Kidney tubule cell (primary cell): ENCODE measurements at places on chromosomes 11 and 22.
A peak's percentile ranks its signal among the peaks of the same experiment; 100 is the strongest.

DNA sequence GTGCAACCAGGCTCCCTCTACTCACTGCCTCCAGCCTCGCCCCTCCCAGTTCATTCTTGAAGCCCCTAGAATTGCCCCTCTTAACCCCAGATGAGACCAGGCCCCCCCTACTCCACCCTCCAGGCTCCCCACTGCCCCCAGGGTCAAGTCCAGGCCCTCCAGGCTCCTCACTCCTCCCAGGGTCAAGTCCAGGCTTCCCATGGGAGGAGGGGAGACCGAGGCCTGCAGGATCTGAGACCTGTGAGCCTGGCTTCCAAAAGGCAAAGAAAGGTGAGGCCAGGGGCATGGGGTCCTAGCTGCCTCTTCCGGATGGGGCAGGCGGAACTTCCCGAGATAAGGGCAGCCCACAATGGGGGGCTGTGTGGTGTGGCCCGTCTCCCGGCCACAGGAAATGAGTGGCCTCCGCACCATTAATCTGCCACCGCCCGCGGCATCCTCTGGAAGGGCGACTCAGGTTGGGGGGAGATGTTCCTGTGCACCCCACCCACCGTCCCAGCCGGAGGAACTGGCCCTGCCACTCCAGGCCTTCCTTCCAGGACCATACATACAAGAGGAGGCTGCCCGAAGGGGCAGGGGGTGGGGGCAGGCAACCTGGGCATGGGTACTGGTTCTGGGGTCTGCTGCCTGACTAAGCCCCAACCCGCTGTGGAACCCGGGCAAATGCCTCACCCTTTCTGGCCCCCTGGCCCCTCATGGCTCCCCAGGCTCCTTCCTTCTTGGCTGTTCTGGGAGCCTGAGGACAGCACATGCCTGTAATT, 35.1 kb upstream of the WNT11 start:
- no peak for DNase-seq

GRCh38 chr22:19061471-19062138, 60.6 kb downstream of the DGCR2 start:
- DNase-seq: no peak

- DNase-seq: no peak
These were observed 14.7 kb upstream of the MAPK1 start for GRCh38 chr22:21881841-21882753.

- no peak for DNase-seq
These were observed 2.7 kb downstream of the POU2AF1 start for GRCh38 chr11:111376181-111376871.

DNA sequence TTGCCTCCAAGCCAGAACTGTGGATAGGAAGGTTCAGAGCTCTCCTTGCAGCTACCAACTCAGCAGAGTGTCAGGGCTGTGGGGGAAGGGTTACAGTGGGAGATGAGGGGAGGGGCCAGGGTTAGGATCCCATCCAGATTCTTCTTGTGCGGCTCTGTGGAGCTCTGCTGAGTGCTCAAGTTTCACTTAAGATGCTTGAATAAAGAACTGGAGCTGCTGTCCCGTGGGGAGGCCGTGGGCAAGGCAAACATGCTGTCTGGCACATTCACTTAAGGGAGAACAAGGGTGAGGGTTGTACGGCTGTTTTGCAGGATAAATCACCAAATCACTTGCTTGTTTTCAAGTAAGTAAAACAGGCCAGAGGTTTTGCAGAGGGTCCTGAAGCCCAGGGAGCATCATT, 197.1 kb downstream of the FAM76B start:
- DNase-seq: no peak

GRCh38 chr22:27858626-27859025, 57.1 kb upstream of the MN1 start:
- no peak for DNase-seq

DNA sequence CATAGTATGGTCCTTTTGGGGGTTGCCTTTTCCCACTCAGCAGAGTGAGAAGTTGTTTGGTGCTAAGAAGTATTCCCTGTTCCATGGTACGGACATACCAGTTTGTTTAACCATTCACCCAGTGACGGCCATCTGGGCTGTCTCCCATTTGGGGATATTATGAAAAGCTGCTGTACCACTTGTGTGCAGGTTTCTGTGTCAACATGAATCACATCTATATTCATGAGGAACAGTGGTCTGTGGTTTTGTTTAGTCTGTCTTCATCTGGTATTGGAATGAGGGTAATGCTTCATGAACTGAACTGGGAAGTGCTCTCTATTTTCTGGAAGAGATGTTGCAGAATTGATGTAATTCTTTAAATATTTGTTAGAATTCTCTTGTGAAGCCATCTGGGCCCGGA, 89.5 kb downstream of the TRMU start:
- DNase-seq: peak; percentile 99

GRCh38 chr11:112793416-112793815, 167.8 kb upstream of the NCAM1 start:
- DNase-seq: peak; percentile 17

- DNase-seq: peak; percentile 29
These were observed 5.3 kb upstream of the INS start for GRCh38 chr11:2166091-2166851.

DNA sequence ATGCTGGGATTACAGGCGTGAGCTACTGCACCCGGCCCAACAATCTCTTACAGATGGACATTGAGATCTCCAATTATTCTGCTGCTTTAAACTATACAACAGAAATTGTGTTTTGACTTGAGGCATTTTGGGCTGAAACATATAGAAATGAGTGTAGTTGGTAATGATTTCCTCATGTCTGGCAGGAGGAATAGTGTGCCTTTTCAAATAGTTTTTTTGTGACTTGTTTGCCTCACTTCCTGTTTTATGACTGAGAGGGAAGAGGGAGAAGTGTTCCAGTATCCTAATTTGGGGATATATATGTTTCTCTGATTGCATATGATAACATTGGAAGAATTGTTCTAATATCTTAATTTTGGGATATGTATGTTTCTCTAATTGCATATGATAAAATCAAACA, 40.2 kb downstream of the EP300 start:
- DNase-seq: no peak

DNA sequence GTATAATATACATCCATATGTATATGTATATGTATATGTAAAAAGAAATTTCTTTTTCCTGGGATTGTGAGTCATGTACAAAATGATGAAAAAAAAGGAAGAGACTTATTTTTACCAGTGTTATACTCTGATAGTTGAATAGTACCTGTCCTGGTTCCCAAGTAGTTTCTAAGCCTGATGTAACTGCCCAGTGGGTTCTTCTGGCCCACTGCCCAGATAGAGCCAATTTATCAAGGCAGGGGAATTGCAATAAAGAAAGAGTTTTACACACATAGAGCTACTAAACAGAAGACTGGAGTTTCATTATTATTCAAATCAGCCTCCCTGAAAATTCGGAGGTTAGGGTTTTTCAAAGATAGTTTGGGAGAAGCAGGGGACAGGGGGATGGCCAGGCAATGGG, 29.1 kb upstream of the NARS2 start:
- DNase-seq: no peak

- DNase-seq: peak; percentile 56
These were observed 421.8 kb upstream of the ANO5 start for GRCh38 chr11:21771097-21771496.

GRCh38 chr11:27963370-27963769, 144.6 kb downstream of the KIF18A start:
- DNase-seq: no peak

GRCh38 chr11:118643995-118644345, 35.5 kb downstream of the TREH start:
- no peak for DNase-seq

GRCh38 chr11:65920372-65920802, 1.2 kb downstream of the DRAP1 start:
- no peak for DNase-seq

- no peak for DNase-seq
These were observed 16.4 kb upstream of the SNX32 start for GRCh38 chr11:65817312-65817834.

GRCh38 chr11:72352859-72353551, 81.3 kb downstream of the CLPB start:
- DNase-seq: no peak

DNA sequence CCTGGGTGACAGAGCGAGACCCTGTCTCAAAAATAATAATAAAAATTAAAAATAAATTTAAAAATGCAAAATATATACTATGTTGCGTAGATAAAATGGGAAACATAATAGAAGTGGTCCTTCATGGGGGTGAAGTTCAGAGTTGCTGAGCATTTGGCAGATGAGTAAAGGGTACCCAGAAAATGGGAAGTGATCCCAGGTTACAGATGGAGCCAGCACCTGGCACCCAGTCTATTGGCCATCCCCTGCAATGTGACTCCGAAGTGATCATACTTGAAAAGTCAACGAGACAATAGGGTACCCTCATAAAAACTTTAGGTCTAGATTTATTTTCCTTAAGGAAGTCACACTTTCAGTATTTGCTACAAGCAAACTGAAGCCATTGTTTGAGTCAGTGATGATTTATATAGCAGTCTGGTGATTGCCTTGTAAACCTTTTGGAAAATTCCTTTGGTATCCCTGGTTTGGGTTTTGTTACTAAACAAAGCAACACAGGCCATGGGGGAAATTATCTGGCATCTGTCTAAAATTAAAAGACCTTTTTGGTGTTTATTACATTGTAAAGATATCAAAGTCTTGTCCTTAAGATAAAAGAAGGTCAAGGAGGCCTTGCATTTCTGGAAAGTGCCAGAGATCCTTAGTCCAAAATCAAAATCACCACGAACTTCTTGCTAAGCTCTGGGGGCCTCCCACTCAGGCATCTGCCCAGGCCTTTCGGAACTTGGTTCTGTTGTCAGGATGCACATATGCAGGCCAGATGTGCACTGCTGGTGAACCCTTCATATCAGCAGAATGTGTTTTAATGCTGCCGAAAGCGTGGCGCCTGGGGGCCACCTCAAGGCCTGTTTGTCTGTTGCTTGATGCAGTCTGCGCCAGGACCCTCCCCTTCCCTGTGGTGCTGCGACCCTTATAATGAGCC, 4.3 kb downstream of the SMARCB1 start:
- no peak for DNase-seq

DNA sequence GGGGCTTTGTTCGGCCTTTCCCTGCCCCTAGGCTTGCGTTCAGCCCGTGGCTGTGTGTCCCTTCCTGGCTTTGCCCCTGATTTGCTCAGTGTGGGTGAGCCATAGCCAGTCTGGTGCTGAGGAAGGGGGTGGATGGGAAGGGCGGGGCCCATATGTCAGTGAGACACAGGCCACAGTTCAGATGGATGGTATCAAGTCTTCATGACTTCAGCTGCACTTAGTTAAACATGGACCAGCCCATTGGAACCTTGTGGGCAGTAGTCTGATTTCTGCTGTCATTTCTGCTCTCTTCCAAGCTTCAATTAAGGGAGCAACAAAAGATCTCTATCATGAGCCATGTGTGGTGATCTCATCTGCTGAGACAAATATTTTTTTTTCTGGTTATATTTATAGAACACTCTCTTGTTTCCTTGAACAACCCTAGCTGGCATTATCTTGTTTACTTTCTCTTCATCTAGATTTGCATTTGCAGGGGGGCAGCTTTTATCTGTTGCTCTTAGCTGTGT, 21.6 kb upstream of the PEX26 start:
- DNase-seq: peak; percentile 92

DNA sequence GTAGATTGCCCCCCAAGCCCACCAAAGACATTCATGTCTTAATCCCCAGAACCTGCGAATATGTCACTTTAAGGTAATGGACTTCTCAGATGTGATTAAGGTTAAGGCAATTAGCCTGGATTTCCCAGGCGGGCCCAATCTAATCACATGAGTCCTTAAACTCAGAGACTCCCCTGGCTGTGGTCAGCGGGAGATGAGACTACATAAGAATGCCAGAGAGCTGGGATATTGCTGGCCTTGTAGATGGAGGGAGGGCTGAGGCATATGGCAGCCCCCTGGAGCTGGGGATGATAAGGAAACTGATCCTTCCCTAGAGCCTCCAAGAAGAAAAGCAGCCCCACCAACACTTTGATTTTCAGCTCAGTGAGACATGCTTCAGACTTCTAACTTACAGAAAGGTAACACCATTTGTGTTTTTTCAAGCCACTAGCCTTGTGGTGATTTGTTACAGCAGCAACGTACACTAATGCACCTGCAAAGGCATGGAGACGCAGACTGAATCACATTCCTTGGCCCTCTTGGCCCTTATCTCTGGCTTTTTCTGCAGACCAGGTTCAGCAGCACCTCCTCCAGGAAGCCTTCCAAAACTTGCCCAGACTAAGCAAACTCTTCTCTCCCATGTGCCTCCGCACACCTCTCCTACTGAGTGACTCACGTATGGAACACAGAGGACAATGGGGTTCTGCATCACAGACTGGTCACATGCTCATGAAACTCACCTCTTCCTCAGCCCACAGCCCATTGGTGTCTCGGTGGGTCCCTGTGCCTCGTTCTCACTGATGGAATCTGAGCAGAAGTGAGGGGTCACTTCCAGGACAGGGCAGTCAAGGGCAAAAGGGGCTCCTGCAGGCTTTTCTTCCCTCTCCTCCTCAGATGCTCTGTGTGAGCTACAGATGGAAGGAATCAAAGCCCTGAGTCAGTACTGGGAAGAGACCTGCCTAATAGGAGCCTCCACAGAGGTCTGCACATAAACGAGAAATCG, 86.3 kb upstream of the HMGXB4 start:
- no peak for DNase-seq
